ENCODE measurements at places on chromosomes 3 and 15.
A peak's percentile ranks its signal among the peaks of the same experiment; 100 is the strongest.

DNA sequence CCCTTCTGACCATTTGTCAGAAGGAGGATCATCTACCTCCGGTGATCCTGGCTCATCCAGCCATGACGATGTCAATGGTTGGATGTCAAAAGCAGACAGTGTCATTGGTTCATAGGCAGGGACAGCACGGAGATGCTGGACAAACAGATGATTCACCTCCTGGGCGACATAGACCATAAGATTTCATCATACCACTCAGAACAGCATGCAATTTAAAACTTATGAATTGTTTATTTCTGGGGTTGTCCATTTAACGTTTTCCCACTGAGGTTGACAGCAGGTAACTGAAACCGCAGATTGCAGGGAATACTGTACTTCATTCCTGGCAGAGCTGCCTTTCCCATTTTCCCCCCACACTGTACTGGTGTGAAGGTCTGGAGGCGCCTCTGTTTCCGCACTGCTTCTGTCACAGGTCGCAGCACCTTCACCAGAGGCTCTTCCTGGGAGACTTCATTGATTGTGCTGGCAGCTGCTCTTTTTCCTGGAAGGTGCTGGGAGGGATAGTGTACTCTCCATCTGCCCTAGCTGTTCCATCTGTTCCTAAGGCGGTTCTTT is 32.5 kb upstream of the TMOD3 start:
- DNase-seq = no peak

- no peak for DNase-seq
Measured at GRCh38 chr3:52289747-52290595, 2.3 kb downstream of the GLYCTK start.

- no peak for DNase-seq
Measured at GRCh38 chr3:133742351-133743091, 3.7 kb upstream of the TF start.

- DNase-seq = peak; percentile 40
Measured at GRCh38 chr15:74631935-74632560, 16.4 kb downstream of the CLK3 start.

DNA sequence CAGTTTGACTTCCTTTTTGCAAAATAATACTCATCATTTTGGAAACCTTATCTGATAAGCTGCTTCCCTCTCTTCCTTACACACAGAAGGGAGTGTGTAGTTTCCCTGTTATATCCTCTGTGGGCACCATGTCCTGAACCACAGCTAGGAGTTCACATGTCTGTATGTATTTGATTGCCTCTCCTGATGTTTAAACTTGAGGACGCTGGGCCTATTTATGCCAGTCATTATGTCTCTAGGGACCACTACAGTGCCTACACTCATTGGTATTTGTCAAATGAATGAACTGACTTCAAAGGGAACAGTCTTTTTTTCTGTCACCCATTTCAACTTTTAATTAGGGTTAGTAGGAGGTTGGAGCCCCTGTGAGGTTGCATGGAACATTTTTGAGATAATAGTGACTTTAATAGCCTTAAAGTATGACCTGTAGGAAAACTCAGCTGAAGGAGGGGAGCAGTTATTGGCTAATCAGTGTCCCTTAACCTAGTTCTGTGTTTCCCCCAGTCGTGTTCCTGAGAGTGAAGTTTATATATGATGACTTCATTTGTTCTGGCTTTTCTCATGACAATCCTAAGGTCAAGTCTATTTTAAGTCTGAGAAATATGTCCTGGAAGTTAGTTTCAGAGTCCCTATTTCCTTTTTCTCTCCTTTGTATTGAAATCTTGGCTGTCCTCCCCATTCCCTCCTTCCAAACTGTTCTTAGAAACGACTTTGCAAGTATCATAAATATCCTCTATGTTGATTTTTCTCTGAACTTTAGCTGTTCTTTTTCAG is 28.9 kb downstream of the PDE8A start:
- no peak for DNase-seq

DNA sequence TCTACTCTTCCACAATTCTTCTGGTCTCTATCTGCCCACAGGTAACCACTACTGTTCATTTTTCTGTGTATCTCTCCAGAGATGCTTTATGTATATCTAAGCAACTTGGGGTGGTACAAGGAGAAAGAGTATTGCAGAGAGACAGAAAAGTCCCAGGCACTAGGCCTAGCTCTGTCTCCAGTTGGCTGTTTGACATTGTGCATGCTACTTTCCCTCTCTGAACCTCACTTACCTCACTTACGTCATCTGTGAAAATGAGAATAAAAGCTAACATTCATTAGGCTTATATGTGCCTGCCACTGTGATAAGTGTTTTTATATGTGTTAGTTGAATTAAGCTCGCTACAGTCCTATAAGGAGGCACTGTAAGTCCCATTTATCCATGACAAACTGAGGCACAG is 76.7 kb upstream of the RNU6-1 start:
- no peak for DNase-seq

DNA sequence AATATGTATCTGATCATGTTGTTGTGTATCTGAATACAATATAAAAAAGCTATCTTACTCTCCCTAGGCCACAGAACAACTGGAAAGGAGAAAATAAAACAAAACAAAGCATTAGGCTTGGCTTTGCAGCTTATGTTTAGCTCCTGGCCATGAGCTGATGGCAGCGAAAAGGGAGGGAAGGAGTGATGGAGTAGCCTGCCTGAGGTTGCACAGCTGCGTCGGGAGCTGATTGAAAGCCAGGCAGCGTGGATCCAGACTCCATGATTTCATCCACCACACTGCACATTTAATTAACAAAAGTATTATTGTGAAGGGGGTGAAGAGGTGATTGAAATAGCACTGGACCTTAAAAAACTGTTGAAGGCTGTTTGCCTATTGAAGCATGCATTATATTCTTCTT is 212.2 kb downstream of the GABRG3 start:
- DNase-seq = no peak

DNA sequence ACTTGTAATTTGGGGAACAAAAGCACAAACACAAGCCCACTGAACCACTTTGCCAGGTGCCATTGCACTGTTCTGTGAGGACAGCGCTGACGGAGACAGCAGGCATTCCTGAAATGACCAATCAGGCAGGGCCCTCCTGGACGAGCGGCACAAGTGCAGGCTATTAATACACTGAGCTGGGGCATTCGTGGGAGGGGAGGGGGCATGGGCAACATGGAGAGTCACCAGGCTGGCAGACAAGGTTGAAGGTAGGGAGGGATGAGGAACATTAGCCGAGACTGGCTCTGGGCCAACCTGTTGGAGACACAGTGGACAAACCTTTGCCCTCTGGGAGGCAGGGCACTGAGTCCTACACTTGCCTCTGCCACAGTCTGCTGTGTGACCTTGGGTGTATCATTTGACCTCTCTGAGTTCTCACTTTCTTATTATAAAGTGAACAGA is 45.6 kb downstream of the NOX5 start:
- DNase-seq = no peak

DNA sequence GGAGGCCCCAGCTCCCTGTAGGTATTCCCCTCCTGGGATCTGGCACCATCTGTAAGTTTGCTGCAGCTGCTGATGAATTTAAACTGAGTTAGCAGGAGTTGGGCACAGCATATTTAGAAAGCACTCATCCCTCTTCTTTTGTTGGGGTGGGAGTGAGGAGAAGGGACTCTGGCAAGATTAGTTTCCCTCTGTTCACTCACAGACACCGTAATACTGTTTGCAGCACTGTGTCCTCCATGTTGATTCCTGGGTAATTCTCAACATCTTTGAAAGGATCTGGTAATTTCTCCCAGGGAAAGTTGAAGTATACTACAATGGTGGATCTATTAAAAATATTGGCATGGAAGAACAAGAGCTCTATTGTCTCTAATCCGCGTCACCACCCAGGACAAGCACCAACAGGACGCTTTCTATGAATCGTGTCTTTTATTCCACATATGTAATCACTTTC is 173.3 kb downstream of the RBMS3 start:
- DNase-seq = no peak

GRCh38 chr15:29103824-29104565 is 165.6 kb downstream of the NSMCE3 start:
- DNase-seq = no peak

DNA sequence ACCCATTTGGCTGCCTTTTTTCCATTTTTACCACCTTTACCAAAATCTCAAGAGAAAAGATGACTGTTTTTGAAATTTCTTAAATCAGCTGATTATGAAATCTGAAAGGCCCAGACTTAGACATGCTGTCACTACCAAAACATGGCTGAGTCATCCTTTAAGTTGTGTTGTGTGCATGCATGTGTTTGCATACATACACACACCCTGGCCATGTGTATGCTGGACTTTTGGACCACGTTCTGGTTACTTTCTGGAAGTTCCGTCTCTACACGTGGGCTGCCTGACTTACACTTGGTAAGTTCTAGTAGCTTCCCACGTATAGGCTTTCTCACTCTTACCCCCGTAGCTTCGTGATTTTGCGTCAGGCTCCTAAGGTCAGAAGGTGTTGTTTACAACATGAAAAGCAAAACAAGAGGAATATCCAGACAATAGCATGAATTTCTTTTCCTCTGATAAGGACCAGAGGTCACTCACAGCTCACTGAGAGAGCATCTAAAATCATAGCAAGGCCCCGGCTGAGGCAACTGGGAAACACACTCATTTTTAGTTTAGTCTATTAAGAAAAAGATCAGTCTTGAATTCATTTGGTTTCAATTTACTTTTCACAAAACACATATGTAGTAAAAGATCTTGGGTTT is 62.4 kb downstream of the COL8A1 start:
- no peak for DNase-seq

DNA sequence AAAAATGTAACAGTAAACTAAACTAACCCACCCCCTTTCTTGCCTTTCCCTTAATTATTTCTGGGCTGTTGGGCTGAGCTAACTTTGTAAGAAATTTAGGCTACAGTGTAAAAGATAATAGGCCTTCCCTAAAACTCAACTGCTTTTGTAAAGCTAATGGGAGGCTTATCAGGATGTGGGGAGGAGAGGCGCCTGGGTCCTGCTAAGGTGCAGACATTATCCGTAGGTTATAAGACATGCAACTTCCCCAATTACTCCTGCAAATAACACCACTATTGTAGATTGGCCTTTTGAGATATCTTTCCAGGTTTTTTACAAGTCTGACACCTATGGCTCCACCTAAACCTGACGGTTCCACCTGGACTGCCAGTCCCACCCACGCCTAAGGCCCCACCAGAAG is 88.3 kb downstream of the NPAP1 start:
- DNase-seq = no peak

- DNase-seq = no peak
Measured at GRCh38 chr3:147945968-147946519, 536.9 kb downstream of the ZIC1 start.

DNA sequence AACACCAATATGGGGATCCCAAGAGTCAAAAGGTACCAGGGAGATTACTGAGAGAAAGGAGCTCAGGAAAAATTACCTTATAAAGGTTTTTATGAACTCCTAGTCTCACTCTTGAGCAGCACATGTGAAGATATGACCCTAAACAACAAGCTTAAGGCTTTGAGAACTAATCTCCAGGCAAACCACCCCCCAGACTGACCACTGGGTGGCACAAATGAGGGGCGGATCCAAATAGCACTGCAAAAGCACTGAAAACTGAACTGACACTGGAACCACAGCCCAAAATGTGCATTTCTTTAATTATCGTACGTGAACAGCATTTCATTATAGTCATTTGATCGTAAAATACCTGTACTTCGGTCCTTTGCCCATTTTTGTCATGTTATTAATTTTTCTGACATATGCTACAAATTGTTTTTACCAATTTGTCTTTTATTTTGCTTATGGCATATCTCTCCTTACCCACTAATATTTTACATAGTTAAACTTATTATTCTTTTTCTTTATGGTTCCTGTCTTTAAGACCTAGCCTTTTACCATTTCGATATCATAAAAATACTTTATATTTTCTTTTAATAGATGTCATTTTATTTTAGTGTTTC is 31.5 kb upstream of the TFDP2 start:
- DNase-seq = no peak

DNA sequence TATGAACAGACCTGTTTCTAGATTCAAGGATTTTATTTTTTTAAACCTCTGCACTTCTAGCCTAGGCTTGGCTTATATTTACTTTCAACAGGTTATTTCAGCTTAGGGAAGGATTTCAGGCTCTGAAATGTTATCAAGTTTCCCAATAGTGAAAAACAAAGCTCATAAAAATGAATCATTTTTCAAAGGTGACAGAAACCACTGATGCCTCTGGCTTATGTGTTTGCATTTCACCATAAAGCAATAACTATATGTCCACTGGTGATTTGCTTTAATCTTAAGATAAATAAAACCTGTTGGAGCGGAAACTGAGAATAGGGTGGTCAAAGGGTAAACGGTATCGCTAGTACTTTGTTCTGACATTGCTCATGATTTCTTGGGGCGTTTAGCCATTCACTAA is 141.2 kb upstream of the LRIG1 start:
- DNase-seq = no peak

GRCh38 chr3:65371053-65371452 is 667.7 kb downstream of the MAGI1 start:
- no peak for DNase-seq

- DNase-seq = no peak
Measured at GRCh38 chr3:52004163-52004787, 8.6 kb upstream of the RPL29 start.

DNA sequence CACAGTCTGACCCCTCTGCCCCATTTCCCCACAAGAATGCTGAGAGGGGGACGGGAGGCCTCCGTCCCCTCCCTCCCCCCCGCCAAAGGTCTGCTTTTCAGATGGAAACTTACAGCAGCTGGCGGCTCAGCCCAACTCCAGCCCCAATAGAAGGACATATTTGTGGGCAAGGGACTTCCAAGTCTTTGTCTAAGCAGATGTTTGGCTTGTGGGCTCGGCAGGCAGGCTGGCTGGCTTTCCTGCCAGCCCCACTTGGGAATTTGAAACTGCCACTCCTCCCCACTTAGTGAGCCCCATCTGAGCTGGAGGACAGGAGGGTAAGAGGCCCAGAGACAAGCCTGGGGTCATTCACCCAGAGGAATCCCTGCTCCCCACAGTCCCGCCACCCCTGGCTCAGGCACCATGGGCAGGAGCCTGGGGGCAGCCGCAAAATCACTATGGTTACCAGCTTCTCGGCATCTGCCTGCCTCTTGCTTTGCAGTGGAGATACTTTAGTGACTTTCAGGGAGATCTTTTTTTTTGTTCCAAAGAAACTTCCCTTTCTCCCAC is 53.6 kb downstream of the LMCD1 start:
- no peak for DNase-seq

- DNase-seq = no peak
Measured at GRCh38 chr15:73233623-73234022, 135.1 kb downstream of the HCN4 start.

GRCh38 chr3:164250923-164251322 is 827.4 kb downstream of the SI start:
- no peak for DNase-seq

DNA sequence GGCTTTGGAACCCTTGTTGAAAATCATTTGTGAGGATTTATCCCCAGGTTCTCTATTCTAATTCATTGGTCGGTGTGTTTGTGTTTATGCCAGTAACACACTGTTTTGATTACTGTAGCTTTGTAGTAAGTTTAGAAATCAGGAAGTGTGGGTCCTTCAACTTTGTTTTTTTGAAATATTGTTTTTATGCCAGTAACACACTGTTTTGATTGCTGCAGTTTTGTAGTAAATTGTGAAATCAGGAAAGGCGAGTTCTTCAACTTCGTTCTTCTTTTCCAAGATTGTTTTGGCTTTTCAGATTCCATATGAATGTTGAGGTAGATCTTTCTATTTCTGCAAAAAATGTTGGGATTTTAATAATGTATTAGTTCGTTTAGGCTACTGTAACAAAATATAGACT is 314.6 kb downstream of the RPLP1 start:
- DNase-seq = no peak

- no peak for DNase-seq
Measured at GRCh38 chr3:6680119-6680806, 180.7 kb upstream of the GRM7 start.

GRCh38 chr15:74179983-74180880 is 6.7 kb downstream of the ISLR start:
- DNase-seq = no peak

All from stimulated activated CD8-positive, alpha-beta memory T cell treated with anti-CD3 and anti-CD28 coated beads, Interleukin-7, amount 100 ng/mL, for 1 hour (primary cell).